ENCODE measurements at places on chromosomes 5 and 9.

DNA sequence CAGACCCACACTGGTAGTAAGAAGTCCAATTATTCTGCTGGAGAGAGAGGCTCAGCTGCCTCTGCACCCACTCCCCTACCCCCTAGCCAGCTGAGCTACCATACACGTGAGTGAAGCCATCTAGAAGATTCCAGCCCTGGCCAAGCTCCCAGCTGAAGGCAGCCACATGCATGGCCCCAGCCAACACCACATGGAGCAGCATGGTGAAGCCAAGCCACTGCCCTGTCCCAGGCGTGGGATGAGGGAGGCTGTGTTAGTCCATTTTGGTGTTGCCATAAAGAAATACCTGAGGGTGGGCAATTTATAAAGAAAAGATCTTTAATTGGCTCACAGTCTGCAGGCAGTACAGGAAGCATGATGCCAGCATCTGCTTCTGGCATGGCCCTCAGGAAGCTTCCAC, 20.0 kb upstream of the VDAC1 start:
- no peak for DNase-seq

GRCh38 chr5:163552536-163552935, 47.1 kb downstream of the MAT2B start:
- DNase-seq: no peak

- no peak for DNase-seq
Measured at GRCh38 chr9:16899606-16900005, 29.1 kb upstream of the BNC2 start.

- DNase-seq: no peak
Measured at GRCh38 chr5:127909821-127910220, 173.7 kb upstream of the SLC12A2 start.

- DNase-seq: no peak
Measured at GRCh38 chr5:129554134-129554904, 94.2 kb downstream of the ADAMTS19 start.

GRCh38 chr5:123264394-123264793, 158.8 kb downstream of the CEP120 start:
- DNase-seq: no peak

DNA sequence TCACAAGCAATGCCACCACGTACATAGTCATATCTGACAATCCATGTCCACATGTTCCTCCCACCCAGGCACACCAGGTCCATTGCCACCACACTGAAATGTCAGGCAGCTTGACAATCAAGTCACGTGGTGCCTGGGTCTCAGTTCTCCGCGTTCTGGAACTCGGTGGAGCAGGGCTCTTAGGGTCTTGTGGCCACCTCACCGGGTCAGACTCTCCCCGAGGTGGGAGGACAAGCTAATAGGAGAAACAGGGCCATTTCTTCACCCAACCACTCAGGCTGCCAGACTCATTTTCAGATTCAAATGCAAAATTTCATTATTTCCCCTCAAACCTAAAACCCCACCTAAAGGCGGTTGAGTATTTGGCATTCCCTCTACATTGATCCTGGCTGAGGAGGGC, 200.5 kb upstream of the GAS1 start:
- DNase-seq: no peak

DNA sequence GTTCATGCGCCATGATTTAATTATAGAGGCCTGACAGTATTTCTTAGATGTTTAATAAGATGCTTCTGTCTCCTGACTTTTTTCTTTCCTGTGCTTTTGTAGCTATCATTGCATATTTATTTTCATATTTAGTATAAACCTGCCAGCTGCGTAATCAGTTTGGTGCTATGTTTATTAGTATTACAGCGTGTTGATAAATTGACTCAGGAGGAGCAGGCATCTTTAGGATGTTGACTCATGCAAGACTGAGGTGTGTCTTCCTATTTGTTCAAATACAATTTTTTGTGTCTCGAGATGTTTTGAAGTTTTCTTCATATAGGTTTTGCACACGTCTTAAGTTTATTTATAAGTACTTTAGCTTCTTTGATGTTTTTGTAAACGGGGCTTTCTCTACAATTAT, 35.9 kb upstream of the EXOC3 start:
- DNase-seq: no peak

DNA sequence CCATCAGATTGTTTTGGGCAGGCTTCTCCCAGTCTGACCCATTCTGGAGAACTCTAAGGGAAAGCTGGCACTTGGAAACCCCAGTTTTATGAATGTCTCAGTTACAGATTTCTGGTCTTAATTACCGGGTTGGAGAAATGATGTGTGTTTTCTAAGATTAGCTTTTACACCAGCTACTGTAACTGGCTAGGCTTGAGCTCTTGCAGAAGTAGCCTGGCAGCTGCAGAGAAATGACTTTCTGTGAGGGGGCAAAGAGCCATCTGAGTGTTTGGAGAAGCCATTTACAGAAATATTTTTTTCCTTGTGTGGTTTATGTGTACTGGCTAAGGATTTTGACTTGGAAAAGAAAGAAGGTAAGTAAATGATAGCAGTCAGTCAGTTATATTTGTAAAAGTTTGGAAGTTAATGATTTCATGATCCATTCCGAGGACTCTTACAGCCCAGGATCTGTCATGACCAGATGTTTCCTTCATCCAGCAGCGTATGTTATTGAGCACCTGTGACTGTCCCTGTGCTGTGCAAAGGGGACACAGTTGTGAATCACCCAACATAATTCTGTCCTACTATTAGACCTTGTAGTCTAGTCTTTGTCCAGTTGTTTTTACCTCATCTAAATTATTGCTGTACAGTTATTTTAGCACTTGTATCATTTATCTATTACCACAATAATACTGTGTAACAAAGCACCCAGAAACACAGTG, 53.7 kb upstream of the GDNF start:
- DNase-seq: no peak
